NCI-H2029 (cell line): ENCODE measurements at places on chromosomes 7 and 10.

- DNase-seq, result no peak
Observed at GRCh38 chr7:74026406-74026902, 1.5 kb upstream of the ELN start.

- no peak for DNase-seq
Observed at GRCh38 chr7:99428972-99429566, 9.5 kb downstream of the PTCD1 start.

DNA sequence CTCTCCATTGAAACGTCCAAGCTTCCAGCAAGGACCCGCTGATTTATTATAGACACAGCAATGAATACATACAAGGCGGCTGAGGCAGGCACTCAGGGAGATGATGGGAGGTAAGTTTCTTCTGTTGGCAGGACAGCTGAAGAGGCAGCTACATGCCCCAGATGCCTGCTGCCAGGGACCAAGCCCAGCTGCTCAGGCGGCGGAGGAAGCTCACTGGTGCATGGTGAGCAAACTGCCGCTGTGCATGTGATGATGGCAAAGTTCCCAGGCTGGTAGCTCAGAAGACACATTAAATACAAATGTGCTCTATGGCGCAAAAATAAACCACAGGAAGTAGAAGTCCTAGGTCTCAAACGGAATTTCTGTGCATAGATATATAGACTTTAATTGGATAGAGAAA lies 2.3 kb downstream of the DNTT start:
- DNase-seq, result peak; percentile 69

DNA sequence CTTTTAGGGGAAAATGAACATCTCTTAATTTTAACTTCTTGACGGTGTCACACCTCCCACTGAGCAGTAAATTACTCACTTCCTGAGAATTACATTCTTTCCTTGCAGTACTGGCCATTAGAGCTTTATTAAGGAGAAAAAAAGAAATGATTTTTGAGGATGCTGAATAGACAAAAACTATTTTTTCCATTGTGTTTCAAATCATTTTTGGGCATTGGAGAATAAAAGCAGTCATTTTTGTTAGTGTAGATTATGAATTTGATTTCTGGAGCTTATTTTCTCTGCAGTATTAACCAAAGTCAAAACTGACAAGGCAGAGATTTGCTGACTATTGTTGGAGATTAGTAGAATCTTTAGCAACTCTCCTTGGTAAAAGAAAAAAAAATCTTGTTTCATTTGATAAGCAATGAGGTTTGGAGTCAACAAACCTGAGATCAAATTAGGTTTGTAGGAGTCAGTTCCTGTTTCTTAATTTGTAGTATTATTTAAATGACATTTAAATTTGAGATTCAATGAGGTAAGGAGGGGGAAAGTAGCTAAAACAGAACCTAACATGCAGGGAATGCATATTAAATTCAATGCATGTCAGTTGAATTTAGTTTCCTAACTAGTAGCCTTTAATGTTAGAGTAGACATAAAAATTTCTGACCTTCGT lies 70.6 kb downstream of the AP3M1 start:
- no peak for DNase-seq

DNA sequence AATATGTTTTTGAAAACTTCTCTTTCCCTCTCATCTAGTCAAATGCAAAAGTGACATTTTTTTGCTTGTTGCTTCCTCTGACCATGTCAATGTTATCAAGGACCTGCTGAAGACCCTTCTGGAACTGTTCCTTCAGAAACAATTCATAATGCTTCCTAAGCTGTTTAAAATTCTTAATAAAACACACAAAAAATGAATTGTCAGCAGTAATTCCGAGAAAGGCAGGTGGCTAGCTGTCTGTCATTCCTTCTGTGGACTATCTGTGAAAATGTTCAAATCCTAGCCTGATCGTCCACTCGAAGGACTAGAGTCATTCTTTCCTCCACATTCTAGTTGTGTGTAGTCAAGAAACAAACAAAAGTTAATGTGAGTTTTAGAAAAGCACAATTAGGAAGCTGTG lies 56.6 kb upstream of the TRIL start:
- DNase-seq, result no peak

DNA sequence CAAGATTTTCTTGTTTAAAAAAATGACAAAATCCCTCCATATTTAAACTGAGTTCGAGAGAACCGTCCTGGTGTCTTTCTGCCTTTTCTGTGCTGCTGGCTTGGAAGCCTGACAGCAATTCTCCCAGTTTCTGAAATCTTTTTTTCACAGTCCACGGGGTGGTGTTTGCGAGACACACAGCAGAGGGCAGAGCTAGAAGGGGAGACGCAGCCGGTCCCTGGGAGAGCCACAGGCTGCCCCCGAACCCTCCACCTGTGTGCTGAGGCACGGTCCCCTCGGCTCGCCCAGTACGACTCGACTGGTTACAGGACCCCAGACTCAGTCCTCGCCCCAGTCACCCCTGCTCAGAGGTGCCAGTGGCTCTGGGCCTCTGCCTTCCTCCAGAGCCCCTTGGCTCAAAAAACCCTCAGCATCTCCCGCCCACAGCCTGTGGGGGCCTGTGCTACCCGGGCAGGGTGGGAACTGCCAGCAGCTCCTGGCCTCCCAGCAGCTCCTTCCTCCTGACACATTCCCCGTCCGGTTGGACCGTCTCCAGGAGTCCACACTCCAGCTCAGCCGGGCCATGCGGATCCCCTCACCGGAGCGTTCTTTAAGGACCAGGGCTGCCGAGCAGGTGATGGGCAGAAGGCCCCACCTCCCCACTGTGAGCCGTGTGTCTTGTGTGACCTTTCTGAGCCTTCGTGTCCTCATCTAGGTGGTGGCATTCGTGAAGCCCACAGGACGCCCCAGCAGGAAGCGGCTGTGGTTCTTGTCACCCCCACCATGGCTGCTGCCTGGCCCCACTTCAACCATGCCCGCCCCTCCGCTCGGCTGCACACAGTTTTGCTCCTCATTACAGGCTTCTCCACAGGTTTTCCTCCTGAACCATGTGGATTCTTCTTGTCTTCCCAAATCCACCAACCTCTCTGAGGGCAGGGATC lies 52.3 kb upstream of the EN2 start:
- DNase-seq, result no peak

- no peak for DNase-seq
Observed at GRCh38 chr10:113937756-113938155, 83.3 kb downstream of the NHLRC2 start.

- no peak for DNase-seq
Observed at GRCh38 chr10:8962249-8962648, 907.8 kb downstream of the GATA3 start.

GRCh38 chr7:81869670-81870069 lies 99.8 kb upstream of the HGF start:
- DNase-seq, result no peak

DNA sequence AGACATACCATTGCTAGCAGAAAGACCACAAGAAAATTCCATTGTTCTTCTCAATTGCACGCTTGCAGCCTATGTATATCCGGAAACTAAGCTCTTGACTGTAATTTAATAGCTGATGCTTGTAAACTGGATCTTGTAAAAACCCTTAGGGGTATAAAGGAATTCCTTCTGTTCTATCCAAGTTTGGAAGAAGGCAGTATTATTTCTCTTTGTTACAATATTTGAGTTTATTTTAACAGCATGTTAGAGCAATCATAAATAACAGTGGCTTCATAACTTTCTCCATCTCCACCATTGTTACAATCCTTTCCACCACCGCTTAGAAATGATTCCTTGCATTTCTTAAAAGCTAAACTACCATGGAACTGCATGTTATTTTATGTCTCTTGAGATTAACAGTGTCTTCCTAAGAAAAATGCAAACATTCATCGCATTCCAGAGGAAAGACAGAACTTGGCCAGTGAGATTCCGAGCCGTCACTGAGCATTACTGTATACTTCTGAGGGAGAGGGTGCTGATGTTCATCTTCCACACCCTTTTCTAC lies 92.5 kb downstream of the TRIL start:
- no peak for DNase-seq
